ENCODE measurements at places on chromosomes 13 and 19. TPM values are rescaled to one million over a fixed set of nuclear protein-coding genes. Genes with fewer than 3 reads are reported as not detected.

DNA sequence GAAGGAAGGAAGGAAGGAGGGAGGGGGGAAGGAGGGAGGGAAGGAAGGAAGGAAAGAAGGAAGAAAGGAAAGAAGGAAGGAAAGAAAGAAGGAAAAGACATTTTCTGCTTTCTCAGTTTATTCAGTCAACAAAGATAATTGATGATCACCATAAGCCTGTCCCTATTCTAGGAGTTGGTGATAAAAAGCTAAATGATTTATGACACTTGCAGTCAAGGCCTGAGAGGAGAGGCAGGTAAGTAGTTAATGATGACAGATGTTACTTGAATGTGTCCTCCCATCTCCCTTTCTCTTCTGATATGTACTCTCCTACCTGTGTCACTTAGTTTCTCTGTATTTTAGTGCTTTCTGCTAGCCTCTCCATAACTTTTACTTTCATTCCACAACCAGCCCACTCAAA lies 141.3 kb downstream of the SLITRK6 start:
- DNase-seq = no peak

LRRC8E gene
- total RNA-seq = 0.65 TPM

SHC2 gene
- 15.9 TPM for total RNA-seq

GRCh38 chr19:47157431-47158321 lies 27.0 kb downstream of the SAE1 start:
- DNase-seq = peak; percentile 62

DNA sequence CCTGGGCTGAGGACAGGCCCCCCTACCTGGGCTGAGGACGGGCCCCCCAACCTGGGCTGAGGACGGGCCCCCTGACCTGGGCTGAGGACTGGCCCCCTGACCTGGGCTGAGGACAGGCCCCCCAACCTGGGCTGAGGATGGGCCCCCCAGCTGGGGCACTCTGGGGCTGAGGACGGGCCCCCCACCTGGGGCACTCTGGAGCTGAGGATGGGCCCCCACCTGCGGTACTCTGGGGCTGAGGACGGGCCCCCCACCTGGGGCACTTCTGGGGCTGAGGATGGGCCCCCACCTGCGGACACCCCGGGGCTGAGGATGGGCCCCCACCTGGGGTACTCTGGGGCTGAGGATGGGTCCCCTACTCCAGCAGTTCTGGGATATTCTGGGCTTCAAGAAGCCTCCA lies 65.5 kb downstream of the RASA3 start:
- no peak for DNase-seq

GRCh38 chr19:6210091-6210490 lies 69.7 kb downstream of the MLLT1 start:
- DNase-seq = no peak

KBTBD6 gene
- 11.5 TPM for total RNA-seq

- peak; percentile 59 for DNase-seq
Observed at GRCh38 chr19:19262190-19263057, 10.7 kb downstream of the TM6SF2 start.

GRCh38 chr13:106063591-106064313 lies 471.7 kb downstream of the EFNB2 start:
- no peak for DNase-seq

GRCh38 chr13:78228940-78229339 lies 310.3 kb upstream of the EDNRB start:
- DNase-seq = no peak

KLF16 gene
- total RNA-seq = 1.0 TPM

GRCh38 chr13:27170516-27171243 lies 931 bp downstream of the USP12 start:
- peak; percentile 84 for DNase-seq

ZNF578 gene
- 3.8 TPM for total RNA-seq

GRCh38 chr13:36736119-36736726 lies 62.4 kb downstream of the SERTM1 start:
- DNase-seq = peak; percentile 74

ONECUT3 gene
- total RNA-seq = 0.09 TPM

GRCh38 chr13:35502456-35502855 lies 26.0 kb upstream of the MAB21L1 start:
- DNase-seq = no peak
